ENCODE measurements at places on chromosomes 7 and 10. TPM values are rescaled to one million over a fixed set of nuclear protein-coding genes. Genes with fewer than 3 reads are reported as not detected.

Gene EN2
- not detected for total RNA-seq

Gene ZNF503
- 25.2 TPM for total RNA-seq

DNA sequence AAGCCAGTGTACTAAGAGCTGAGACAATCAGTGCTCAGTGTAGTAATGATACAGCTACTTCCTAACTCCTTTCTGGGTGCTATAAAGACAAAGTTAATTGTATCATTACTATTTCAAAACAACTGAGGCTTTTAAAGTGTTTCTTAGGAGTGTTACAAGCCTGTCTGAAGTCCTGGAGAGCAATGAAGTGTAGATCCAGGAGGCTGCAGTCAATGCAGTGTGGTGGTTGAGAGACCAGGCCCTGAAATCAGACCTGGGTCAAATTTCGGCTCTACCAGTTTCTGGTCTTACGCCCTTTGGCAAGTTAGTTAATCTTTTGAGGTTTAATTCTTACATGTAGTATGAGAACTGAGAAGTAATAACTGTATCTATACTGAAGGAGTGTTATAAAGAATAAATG, 387.0 kb downstream of the SDK1 start:
- no peak for DNase-seq

GRCh38 chr10:90813594-90814365, 44.1 kb downstream of the HTR7 start:
- DNase-seq: no peak

Gene FGFBP3
- 2.9 TPM for total RNA-seq

Gene NRG3
- total RNA-seq: 0.57 TPM

Gene FAM237B
- not detected for total RNA-seq

Gene TMEM273
- 26.6 TPM for total RNA-seq

Gene FBXL13
- 4.0 TPM for total RNA-seq

DNA sequence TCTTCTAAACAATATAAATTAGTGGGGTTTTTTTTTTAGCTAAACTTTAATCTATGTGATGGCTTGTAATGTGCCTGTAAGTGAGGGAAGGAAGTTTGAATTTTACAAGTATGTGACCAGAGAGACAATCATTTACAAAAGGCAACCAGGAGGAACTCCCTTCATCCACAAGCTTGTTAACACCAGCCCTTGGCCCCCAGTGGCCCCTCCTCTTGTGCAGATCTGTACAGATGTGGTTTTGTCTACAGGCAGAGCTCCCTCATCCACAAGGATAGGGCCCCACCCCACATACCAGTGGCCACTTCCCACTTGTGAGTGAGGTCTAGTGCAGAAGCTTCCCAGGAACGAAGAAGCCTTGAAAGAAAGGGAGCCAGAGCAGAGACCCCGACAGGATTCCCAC, 234.1 kb upstream of the KMT2E start:
- DNase-seq: no peak

GRCh38 chr7:149228831-149229471, 10.5 kb upstream of the ZNF212 start:
- DNase-seq: no peak

- DNase-seq: no peak
Observed at GRCh38 chr10:84706875-84707274, 378.5 kb downstream of the CCSER2 start.

Gene PLCE1
- 59.2 TPM for total RNA-seq

DNA sequence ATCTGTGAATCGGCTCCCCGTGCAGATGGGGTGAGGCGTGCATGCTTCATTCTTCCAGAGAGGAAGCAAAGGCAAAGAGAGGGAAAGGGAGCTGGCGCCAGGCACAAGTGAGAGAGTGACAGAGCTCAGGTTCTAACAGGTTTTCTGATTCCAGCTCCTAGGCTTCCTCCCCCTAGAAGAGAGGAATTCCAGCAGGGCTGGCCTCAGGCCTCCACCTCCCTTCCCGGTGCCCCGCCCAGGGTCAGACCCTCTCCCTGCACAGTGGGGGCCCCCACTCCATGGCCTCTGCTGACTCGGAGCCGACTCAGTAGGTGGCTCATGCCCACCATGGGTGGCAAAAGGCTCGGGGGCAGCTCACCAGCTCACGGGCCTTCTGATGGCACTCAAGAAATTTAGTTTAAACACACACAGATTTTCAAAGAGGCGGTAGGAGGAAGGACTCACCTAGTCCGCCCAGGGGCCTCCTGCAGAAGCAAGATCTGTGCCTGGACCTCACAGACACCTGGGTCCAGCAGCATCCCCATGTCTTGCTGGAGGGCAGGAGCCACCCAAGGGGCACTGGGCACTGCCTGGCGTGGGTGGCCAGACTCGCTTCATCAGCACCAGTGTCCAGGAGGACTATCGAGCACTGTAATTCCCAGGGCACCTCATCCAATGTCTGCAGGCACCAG, 183.5 kb downstream of the MAD1L1 start:
- no peak for DNase-seq

- no peak for DNase-seq
Observed at GRCh38 chr7:148967032-148967372, 61.3 kb downstream of the PDIA4 start.

GRCh38 chr10:48309711-48310226, 3.3 kb downstream of the MAPK8 start:
- DNase-seq: no peak

- peak; percentile 25 for DNase-seq
Observed at GRCh38 chr10:71081229-71081560, 131.2 kb upstream of the UNC5B start.

GRCh38 chr7:70416347-70416985, 715.5 kb upstream of the GALNT17 start:
- no peak for DNase-seq

DNA sequence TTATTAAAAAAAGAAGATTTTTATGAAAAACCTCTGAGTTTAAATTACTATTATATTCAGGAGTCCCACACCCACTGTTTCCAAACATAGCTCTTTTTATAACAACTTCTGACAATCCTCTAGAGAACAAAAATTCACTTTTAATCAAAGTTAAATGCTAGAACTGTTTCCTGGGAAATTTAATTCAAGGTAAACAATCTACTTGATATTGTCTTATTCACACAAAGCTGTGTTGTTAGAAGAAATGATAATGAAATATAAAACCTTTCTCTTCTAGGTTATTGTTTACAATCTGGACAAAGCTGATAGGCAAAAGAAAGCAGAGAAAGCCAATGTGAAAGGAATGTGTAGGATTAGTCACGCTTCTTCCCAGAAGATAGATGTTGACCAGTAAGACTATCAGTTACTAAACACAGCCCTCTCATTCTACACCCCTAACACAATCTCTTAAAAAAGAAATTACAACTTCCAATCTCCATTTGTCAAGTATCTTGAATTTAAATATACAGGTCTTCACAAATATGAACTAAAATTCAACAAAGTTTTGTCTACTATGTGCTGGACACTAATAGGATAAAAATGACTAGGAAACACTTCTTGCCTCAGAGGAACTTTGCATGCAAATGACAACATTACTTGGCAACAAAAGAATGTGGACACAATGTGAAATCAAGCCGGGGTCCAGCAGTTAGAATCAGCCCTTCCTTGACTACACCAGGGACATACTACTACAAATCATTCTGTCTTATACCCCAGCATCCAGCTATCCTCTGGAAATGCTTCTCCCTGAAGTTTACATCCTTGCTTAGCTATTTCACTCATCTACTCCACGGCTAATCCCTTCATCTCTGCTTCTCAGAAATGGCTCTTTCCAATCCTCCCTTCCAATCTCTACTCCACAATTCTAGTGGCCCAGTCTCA, 123.7 kb downstream of the IMMP2L start:
- no peak for DNase-seq

Gene PHKG1
- 3.1 TPM for total RNA-seq

Gene HOXA9
- total RNA-seq: 7.4 TPM

GRCh38 chr10:20089879-20090278, 273.6 kb downstream of the PLXDC2 start:
- DNase-seq: no peak

Gene RNF32
- total RNA-seq: 1.4 TPM

- DNase-seq: no peak
Observed at GRCh38 chr10:3145366-3145765, 27.2 kb downstream of the PITRM1 start.

Gene COL28A1
- 3.7 TPM for total RNA-seq

GRCh38 chr7:1917221-1918062, 247.4 kb downstream of the ELFN1 start:
- no peak for DNase-seq

Gene RET
- total RNA-seq: 0.42 TPM

DNA sequence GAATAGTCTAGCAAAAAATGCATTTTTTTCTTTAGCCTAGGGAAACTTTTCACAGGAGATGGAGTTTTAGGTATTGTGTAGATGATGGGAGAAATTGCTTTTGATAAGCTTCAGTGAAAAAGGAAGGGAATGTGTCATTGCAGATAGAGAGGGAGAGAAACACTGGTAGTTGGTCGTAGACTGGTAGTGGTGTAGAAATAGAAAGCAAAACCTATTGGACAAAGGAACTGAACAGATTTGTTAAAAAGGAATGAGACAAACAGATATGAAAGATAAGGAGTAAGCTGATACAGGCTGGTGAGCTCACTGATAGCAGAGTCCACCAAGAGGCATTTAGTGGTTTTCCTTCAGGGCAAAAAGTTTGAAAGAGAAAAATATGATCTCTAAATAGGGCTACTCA, 94.3 kb downstream of the ZEB1 start:
- no peak for DNase-seq

Gene GPNMB
- 93.6 TPM for total RNA-seq

- DNase-seq: no peak
Observed at GRCh38 chr7:69787736-69788431, 189.6 kb downstream of the AUTS2 start.

GRCh38 chr10:101000915-101001658, 1.5 kb downstream of the LZTS2 start:
- peak; percentile 91 for DNase-seq

GRCh38 chr7:118995350-118995749, 770.8 kb downstream of the ANKRD7 start:
- no peak for DNase-seq

GRCh38 chr7:135802697-135803096, 54.1 kb upstream of the FAM180A start:
- DNase-seq: no peak

GRCh38 chr10:132075909-132076577, 10.3 kb downstream of the JAKMIP3 start:
- no peak for DNase-seq

GRCh38 chr7:4110438-4110837, 571.7 kb upstream of the FOXK1 start:
- no peak for DNase-seq

DNA sequence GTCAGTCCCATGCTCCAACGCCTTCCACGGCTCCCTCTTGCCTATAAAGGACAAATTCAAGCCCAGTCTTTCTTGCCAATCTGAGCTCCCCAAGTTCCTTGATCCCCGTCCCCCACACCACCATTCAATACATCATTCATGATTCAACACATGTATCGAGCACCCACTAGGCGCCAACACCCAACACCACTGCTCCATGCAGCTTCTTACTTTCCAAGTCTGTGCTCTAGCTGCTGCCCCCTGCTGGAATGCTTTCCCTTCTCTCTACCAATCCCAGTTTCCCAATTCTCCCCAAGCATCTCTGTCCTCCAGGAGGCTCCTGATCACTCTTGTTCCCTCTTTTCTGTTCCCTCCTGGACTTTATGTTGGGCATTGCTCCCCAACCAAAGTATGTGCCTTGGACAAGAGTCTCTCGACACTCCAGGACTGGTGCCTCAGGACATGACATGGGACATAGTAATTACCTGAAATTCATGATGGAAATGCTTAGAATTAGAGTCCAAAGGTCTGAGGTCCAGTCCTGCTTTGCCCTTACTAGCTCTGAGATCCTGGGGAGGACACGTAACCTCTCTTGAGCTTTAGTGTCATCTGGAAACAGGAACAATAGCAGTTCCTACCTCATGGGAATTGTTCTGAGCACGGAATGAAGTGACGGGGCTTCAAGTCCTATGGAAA, 172.7 kb downstream of the NEURL1 start:
- no peak for DNase-seq

DNA sequence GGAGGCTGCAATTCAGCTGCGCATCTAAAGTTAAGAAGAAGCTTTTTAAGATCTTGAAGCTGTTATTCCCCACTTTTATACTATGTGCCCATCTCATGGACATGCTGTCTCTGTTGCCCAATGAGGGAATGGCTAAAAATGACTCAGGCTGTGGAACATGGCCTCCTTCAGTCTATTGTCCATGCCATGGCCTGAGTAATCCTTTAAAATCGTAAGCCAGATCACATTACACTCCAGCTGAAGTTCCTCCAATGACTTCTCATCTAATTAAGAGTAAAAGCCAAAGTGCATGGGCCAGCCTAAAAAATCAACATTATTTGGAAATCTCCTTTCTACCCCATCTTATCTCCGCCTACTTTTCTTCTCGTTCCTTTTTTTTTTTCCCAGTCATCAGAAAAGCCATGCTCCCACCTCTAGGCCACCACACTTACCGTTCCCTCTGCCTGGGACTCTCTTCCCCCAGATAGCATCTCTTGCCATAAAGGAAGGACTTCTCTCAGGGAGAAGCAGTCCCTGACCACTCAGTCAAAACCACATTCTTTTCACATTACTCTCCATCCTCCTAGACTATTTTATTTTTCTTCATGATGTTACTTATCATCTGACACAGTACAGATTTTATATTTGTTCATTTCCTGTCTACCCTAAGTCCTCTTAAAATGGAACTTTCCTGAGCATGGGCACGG, 337.4 kb downstream of the PRPF18 start:
- no peak for DNase-seq

Gene FAM25C
- not detected for total RNA-seq

Gene PRR15
- total RNA-seq: 21.9 TPM

DNA sequence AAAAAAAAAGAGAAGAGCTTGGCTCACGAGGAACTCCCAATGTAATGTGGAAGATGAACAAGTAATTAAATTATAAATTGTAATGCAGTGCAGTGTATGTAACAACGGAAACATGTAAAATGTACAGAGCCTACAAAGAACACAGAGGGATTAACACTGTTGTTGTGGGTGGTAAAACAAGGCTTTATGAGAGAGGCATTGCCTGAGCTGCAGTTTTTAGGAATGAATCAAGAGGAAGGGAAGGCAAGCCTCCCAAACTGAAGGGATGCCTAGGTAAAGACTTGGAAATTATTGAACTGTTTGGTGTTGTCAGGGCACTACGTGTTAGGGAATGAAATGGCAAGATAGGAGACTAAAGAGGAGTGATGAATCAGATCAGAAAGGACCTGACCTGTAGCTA, 213.7 kb downstream of the HTR7 start:
- DNase-seq: no peak

GRCh38 chr10:45180507-45180906, 134.9 kb downstream of the OR13A1 start:
- no peak for DNase-seq
